ENCODE measurements at places on chromosomes 3 and 15.

GRCh38 chr3:13272831-13273603 lies 147.1 kb downstream of the NUP210 start:
- DNase-seq: no peak

DNA sequence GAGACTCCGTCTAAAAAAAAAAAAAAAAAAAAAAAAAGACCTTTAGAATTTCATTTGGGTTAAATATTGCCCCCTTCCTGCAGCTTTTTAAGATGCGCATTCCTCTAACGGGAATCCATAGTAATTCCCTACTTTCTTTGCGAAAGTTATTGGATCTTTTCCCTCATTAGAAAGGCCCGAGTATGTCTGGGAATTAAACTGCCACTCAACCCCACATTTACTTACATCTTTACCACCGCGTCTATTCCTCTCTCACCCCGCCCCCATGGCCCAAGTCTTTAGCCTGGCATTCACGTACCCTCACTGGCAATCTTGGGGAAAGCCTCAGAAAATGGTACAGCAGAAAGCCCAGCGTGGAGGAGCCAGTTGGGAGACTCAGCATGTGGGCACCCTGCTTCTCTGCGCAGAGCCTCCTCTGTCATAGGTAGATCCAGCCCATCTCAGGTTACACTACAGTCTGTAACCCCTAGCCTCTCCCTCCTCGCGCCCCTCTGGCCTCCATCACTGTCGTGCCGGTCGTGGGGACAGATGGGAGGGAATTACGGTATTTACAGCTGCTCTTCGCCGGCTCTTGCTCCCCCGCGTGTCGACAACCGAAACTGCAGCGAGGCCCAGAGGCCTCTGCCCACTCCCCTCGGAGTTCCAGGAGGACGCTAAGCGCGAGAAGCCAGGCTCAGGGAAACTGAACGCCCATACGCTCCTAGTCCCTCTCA lies 6.4 kb upstream of the ANKDD1A start:
- peak; percentile 93 for DNase-seq

GRCh38 chr3:128655531-128655930 lies 4.9 kb upstream of the RPN1 start:
- DNase-seq: no peak

DNA sequence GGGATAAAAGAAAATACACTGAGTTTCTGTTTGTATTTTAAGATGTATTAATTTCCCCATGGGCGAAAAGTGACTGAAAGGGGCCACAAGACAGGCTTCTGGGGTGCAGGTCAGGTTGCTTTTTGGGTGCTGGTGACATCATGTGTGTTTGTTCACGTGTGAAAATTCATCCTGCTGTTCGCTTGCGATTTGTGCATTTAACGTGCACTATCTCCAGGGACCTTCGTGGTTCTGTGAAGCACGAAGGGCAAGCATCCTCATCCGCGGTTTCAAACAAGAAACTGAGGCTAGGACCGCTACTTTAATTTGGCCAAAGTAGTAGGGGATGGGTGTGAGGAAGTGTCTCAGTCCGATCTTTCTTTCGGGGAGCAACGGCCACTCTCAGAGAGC lies 1.6 kb upstream of the SMAD6 start:
- DNase-seq: no peak

- DNase-seq: no peak
Measured at GRCh38 chr15:95168951-95169431, 937.6 kb downstream of the MCTP2 start.

GRCh38 chr15:43230640-43231115 lies 9.9 kb upstream of the EPB42 start:
- peak; percentile 76 for DNase-seq

- DNase-seq: no peak
Measured at GRCh38 chr3:128873244-128874022, 6.0 kb upstream of the ACAD9 start.

GRCh38 chr15:41982133-41982930 lies 10.0 kb upstream of the EHD4 start:
- DNase-seq: no peak

DNA sequence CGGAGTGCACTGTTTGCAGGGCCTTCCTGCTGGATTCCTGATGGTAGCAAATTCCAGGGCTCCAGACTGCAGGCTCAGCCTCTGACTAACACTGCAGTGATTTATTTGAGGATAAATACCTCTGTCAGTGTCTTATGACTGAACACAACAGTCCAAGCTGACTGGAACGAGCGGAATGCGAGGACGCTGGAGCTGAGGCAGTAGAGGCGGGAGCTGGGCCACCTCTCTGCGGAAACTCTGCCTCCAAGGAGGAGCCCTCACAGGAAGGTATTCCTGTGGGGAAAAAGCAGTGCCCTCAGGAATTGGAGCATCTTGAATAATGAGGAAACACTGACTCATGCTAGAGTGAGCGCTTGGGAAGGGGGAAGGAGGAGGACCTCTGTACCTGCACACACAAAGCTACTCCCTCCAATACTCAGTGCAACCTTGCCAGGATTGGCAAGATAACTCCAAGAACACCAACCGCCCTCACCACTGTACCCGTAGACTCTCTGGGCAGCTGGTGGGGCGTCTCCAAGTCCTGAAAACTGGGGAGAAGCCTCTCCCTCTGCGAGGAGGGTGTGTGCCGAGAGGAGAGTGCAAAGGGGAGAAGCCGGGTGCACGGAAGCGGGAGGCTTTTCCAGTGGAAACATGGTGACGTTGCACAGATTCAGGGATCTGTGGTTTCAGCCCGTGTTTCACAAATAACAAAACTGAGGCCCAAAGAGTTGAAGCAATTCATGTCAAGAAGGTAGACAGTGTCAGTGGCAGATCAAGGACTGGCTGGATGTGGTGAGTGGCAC lies 43.0 kb downstream of the VGLL4 start:
- DNase-seq: peak; percentile 90

DNA sequence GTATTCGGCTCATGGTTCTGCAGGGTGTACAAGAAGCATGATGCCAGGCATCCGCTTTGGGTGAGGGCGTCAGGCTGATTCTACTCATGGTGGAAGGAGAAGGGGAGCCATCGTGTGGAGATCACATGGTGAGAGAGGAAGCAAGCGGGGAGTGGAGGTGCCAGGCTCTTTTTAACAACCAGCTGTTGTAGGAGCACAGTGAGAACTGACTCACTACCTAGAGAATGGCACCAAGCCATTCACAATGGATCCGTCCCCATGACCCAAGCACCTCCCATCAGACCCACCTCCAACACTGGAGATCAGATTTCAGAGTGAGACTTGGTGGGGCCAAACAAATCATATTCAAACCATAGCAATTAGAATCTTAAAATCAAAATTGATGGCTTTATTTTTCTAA lies 259.8 kb upstream of the CTDSPL start:
- no peak for DNase-seq

GRCh38 chr3:102979682-102980354 lies 545.0 kb downstream of the ZPLD1 start:
- DNase-seq: peak; percentile 53

GRCh38 chr3:49339581-49339940 lies 292 bp downstream of the USP4 start:
- DNase-seq: peak; percentile 55

DNA sequence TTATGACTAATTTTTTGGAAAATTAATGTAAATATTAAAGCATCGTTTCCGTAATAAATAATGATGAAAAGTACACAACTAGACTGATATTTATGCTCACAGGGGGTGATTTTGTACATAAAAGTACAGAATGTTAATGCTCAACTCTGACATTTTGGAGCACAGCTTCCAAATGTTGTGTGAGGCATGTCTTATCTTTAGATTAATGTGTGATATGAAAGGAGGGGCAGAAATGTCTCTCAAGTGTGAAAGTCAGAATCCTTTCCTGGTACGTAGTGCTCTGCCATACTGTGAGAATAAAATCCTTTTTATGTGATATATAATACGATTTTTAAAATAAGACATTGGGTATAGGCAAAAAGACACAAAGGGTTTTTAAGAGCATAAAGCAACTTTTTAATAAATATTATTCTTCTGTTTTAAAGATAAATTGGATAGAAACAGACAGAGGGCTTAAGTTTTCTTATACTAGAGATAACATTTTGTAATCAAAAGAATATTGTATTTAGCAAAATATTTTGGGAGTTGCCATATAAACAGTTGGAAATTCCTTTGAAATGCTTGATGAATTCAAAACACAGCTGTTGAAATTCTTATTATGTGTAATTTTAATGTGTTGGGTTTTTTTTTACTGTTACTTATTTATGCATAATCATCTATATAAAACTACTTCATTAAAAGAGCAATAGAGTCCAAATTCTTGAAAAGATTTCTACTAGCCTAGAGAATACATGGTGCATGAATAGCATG lies 389.7 kb downstream of the RAP2B start:
- DNase-seq: no peak

DNA sequence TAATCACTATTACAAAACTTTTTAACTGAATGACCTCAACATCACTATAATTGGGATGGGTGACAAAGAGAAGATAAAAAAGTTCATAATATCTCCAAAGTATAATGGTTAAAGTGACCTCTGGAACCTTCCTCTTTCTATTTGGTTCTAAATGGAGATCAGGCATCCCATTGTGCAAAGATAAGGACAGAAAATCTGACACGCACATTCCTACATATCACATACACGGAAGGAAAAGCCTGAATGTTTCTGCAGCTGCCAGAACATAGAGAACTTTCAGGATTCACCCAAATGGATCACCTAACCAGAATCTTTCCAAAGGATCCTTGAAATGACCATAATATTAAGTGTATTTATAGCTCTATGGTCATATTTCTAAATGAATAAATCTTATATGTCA lies 128.2 kb downstream of the TFDP2 start:
- DNase-seq: no peak

GRCh38 chr3:8505621-8506020 lies 4.0 kb downstream of the LMCD1 start:
- no peak for DNase-seq

DNA sequence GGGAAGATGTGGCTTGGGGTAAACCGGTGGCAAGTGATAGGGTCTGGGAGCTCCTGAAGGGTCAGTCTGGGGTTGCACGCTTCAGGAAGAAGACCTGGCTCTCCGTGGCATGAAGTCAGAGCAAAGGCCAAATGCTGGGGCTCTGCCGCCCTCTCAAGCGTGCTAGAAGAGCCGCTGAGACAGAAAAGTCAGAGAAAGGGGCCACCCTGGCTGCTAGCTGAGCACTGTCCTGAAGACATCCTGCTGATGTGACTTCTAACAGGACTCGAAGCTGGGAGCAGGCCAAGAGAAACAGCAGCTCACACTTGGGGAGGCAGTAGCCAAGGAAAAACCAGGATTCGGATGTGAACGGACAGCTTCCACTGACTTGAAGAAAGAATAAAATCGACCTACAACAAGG lies 270.4 kb downstream of the OCA2 start:
- no peak for DNase-seq

GRCh38 chr3:194306771-194307640 lies 44.1 kb downstream of the CPN2 start:
- DNase-seq: no peak

GRCh38 chr3:142925140-142925539 lies 36.3 kb upstream of the PCOLCE2 start:
- no peak for DNase-seq

- peak; percentile 93 for DNase-seq
Measured at GRCh38 chr3:185658504-185658912, 72.4 kb downstream of the SENP2 start.

- peak; percentile 40 for DNase-seq
Measured at GRCh38 chr3:107198581-107199181, 178.6 kb upstream of the CCDC54 start.

DNA sequence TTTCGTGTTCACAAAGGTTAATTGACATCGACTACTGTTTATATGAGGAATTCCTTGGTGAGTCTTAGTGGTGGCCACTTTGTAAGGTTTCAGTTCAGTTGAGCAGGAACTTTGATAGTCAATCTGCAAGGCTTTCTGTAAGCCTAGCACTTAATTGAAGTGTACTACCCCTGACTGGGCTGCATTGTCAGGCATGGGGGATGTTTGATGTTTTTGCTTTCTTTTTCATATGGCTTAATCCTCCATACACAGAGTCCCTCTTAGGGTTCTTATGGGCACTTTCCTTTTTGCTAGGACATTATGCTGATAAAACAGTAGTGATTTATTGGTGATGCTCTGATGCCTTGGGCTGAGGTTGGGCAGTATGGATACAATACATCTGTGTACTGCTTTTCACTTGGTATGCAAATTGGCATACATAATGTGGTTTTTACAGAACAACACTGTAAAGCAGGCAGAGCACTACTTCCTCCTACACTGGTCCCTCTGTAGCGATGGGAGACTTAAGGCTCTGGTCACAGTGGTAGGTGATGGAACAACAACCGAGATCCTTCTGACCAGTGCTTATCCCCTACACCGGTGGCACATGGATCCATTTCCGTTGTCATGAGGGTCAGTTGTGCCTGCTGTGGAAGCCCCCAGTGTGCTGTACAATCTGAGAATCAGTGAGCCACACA lies 261.0 kb downstream of the MFSD1 start:
- DNase-seq: no peak

DNA sequence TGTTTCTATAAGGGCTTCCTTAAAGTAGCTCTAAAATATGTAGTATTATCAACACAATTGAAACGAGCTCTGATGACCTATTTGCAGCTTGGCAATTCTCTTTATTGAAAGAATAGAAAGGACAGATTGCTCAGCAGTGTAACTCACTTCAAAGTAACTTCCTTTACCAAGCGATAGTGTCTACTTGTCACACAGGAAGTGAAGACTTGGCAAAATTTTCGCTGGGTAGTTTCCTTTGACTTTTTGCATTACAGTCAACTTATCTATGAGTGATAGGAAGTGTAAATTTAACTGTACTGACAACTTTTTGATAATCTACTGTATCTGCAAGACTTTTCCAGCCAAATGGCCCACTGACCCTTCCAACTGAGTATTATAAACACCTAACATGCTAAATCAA lies 22.8 kb downstream of the SLC9A9 start:
- DNase-seq: no peak

DNA sequence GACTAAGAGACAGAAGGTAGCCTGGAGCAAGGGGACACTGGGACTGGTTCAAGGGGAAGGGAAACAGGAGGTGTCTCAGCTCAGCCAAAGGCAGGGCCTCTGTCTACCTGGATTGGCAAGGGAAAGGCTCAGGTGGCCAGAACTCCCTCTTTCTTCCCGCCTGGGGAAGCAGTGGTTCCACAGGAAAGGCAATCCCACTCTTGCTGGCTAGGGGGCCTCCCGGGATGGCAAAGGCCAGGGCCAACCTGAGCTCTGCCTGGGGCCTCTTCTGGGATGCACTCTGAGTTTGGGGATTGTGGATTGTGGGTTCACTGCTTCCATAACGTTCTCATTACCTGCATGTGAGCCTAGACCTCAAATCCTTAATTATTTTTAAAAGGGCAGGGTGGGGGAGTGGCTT lies 13.0 kb upstream of the PARP6 start:
- no peak for DNase-seq

DNA sequence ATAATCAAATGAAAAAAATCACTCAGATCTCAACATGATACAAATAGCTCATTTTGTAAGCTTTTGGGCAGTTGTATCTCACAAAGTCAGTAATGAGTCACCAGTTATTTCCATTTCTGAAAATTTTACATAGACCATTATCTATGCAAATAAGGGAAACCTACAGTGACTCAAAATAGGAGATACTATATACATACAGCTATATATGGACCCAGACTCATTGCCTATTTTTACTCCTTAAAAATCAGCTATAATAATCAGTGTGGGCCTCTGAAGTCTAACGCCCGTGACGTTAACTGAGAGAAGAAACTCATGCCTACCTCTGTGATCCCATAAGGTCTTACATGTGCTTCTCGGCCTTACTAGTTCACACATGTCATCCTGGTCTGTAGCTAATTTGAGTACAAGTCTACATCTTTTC lies 31.6 kb downstream of the LRIG1 start:
- DNase-seq: no peak

All from GM03348 (cell line).